ENCODE measurements at places on chromosomes 1 and 21.
A peak's percentile ranks its signal among the peaks of the same experiment; 100 is the strongest.

DNA sequence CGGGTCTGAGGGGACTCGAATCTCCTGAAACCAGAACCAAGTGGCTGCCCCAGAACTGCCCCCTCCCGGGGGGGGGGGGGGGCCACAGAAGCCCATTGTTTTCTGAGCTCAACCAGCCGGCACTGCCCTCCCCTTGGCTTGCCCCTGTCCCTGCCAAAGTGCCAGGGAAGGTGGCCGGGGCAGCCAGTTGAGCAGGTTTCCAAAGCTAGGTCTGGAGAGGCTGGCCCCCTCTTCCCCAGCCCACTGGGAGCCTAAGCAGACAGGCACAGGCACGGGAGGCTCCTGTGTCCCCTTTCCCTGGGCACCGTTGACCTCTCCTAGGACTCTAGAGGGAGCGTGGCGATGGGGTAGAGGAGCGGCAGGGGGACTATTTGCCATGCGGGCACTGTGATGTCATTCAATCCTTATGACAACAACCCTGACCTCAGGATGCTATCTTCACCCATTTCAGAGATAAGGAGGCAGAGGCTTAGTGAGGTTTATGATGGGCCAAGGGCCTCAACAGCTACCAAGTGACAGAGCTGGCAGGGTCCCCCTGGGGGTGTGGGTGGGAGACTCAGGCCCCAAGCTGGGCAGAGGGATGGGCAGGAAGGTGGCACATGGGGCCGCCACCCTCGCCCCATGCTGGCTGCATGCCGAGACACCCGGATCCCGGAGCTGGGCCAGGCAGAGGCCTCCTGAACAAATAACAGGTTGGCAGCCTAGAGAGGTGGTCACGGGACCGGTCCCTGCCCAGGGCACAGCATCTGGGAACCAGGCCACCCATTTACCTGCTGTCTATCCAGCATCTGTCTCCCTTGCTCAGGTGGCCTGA, 35.0 kb downstream of the RAP1GAP start:
- no peak for DNase-seq

DNA sequence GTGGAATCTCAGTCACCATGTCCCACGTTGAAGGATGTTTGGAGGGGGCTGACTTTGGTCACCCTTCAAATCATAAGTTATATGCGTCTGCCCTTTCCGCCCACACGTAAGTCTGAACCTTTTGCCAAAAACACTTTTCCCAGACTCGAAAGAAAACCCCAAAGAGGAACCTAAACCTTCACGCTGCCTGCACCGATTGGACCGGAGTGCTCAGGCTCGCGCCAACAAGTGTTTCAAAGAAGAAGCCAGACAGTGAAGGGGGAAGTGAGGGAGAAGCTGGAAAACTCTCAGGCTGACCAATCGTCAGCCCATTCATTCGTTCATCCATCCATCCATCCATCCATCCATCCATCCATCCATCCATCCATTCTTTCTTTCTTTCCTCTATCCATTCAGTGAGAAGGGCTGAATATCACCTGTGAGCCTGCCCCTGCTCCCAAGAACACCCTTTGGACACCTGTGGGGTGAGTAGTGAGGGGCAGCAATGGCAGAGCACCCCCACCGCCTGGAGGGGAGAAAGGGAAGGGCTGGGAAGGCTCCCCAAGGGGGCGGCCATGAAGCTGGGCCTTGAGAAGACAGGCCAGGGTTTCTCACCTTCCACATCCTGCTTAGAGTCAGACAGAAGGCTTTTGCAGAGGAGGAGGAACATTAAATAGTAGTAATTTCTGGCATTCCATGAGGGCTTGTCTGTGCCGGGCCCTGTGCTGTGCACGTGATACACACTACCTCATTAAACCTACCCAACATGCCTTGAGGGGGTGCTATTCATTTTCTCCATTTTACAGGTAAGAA, 27.1 kb upstream of the RUNX3 start:
- no peak for DNase-seq

GRCh38 chr1:3992746-3993145, 92.7 kb upstream of the C1orf174 start:
- DNase-seq = no peak

GRCh38 chr1:19372602-19373001, 60.5 kb downstream of the SLC66A1 start:
- DNase-seq = no peak

GRCh38 chr1:235710687-235711086, 61.1 kb upstream of the GNG4 start:
- no peak for DNase-seq

GRCh38 chr1:42177541-42177981, 13.0 kb upstream of the GUCA2A start:
- DNase-seq = peak; percentile 12

GRCh38 chr1:162193815-162194214, 124.3 kb downstream of the NOS1AP start:
- no peak for DNase-seq

DNA sequence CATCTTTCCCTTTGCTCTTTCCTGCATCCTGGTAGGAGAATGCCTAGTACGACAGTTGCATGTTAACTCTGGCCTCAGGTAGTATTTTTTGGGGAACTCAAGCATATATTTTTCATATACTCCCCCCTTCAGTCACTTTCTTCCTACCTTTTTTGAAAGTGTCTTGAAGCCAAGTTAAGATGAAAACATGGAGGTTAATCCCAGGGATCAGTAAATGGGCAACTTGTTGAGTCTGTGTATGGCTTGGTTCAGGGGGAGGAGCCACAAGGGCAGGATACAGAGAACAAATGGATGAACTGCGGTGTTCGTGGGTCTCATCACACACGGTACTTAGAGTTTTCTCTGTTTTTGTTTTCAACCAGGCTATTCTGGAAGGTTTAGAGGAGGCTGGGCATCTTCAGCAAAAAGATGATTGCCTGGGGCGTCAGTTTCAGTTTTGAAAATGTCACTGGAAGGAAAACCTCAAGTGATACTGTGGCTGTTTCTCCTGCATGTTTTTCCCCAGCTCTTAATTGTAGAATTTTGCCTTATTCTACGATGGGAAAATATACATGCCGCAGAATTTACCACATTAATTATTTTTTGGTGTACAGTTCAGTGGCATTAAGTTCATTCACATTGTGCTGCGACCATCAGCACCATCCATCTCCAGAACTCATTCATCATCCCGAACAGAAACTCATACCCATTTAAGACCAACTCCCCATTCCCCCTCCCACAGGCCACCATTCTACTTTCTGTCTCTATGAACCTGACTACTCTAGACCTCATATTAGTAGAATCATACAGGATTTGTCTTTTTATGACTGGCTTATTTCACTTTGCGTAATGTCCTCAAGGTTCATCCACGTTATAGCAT, 71.5 kb downstream of the MAP10 start:
- no peak for DNase-seq

DNA sequence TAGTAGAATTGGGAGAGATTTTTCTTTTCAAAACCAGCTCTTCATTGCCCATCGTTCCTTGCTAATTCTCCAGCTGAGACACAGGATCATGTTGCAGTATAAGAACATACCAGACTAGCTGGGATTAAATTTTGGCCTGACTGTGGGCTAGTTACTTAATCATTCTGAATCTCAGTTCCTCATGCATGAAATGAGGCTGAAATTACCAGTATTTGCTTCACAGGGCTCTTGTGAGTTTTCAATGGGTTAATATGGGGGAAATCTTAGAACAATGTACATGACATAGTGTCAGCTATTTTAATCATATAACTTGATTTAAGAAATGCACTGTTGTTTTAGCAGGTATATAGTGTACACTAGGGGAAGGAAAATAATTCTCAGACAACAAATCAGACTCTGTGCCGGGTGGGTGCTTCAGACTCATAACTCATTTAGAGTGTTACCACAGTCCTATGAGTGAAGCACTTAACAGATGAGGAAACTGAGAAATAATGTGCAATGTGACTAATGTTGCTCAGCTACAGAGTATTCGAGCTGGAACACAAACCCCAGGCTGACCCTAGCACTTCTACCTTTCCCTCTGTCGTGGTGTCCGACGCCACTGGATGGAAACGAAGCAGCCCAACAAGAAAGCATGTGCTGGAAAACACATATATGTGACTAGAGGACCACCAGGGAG, 137.6 kb upstream of the SGIP1 start:
- no peak for DNase-seq

DNA sequence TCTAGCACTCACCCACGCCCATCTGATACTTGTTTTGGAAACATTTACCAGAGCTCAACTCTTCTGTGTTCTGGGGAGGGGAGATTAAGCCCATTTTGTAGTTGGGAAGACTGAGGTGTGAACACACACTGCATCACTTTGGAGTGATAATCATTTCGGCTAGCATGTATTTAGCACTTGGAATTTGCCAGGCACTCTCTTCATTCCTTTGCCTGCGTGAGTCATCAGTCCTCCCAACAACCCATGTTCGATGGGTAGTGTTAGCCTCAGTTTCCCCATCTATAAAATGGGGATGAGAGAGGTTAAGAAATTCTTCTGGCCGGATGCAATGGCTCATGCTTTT, 182.8 kb upstream of the TMEM51 start:
- no peak for DNase-seq

GRCh38 chr1:76125473-76126219, 51.1 kb downstream of the ST6GALNAC3 start:
- no peak for DNase-seq

Data from skin of body (tissue), 3 donors.